Stimulated activated CD8-positive, alpha-beta memory T cell treated with anti-CD3 and anti-CD28 coated beads, Interleukin-12 subunit alpha, Interleukin-12 subunit beta, amount 100 ng/mL, for 1 hour (primary cell): ENCODE measurements at places on chromosomes 5 and 9.

DNA sequence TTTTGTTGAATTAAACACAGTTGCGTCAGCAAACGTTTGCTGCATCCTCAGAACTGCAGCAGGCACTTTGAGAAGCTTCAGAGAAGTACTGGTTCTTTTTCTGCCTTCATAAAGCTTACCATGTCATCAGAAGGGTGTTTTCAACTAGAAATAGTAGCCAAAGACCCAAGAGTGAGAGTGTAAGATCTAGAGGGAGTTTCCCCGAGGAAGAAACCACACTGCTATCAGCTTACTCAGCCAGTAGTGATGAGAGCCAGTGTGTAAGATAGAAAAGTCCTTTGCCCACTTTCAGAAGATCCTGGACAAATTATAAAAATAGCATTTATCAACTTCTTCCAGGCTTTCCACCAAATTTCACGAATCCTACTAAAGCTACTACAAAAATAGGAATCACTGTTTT, 154.5 kb downstream of the PAPPA start:
- DNase-seq, result no peak

- no peak for DNase-seq
Observed at GRCh38 chr9:83433846-83434245, 104.4 kb downstream of the FRMD3 start.

DNA sequence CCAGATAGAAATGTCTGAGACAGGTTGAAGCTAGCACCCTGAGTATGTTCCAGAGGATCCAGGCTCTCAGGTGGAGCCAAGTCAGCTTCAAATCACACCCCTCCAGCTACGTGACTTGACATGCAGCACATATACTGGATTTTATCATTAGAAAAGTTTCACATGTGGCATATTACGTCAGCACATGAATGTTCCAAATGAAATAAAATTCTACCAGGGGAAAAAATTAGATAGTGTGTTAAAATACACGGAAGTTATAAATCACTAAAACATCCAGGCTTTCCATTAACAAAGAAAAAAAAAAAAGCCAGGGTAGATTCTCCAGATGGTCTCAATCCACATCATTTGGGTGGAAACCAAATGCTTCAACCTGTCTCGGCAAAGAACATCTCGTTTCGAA, 251.6 kb downstream of the MPDZ start:
- no peak for DNase-seq

- DNase-seq, result no peak
Observed at GRCh38 chr5:145792840-145793239, 42.3 kb downstream of the PRELID2 start.

DNA sequence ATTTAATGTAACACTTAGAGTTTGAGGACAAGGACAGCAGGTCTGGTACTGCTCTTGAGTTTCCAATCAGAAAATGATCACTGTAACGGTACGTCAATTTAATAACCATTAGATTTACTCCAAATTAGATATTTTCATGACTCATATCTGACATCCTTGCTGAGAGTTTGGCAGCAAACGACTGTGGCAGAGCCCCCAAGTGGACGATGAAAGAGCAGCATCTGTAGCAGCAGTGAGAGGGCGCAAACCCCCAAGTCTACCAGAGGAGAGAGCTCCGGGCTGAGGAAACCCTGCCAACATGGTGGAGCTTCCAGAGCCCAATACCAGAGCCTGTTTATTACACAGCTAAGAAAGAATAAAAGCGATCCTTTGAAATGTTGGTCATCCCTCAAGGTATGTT, 73.2 kb upstream of the EPB41L4A start:
- DNase-seq, result no peak

DNA sequence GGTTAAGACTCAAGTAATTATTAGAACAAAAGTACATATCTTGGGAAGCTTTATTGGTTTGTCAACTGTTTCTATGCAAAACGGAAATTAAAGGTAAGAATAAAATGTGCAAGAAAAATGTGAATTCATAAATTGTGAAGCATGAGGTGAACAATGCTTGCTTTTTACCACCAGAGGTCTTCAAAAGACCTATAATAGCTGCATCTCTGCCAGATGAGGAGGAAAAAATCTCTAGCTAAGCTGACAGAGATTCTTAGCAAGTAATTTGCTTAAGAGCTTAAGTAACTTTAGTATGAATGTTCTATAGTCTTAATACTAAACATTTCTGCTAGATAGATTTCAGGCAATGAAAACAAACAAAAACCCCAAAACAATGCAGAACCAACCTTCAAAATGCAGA, 54.1 kb downstream of the MRPS30 start:
- no peak for DNase-seq

GRCh38 chr9:79263628-79264027, 308.1 kb upstream of the TLE4 start:
- DNase-seq, result no peak

- DNase-seq, result no peak
Observed at GRCh38 chr9:91421971-91422757, 1.5 kb downstream of the NFIL3 start.

DNA sequence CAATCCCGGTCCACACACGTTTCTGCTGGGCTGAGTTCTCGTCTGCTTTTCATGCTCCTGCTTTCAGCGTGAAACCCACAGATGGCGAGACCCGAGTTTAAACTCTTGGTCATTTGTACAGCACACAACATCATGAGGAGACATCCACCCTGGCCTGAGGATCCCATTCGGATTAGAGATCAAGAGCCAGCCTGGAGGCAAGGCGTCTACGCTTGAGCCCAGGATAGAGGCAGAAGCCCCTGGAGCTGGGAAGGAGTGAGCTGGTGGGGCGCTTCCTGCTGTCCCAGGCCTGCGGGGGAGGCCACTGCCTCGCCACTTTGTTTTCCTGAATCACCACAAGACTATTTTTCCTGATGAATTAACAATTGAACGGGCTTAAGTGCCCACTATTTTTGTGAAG, 281.9 kb upstream of the IRX4 start:
- DNase-seq, result no peak

- no peak for DNase-seq
Observed at GRCh38 chr9:3193791-3194190, 332.0 kb downstream of the RFX3 start.

DNA sequence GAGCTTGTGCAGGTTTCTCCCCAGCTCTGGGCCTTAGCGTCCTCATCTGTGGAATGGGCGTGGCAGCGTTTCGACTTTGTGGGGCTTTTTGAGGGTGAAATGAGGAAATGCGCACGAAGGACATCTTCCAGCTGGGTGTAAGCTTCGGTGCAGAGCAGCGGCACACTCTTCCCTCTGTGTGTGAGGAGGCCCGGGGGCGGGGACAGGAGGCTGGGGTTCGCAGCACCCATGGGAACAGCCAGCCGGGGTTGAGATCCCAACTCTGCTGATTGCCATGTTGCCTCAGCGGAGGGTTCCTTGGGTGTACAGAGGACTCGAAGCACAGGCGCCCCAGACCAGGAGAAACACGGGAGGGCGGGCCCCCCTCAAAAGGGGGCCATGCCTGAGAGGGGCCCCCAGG, 265.6 kb downstream of the NSG2 start:
- no peak for DNase-seq

GRCh38 chr5:134184155-134185135, 7.7 kb upstream of the SKP1 start:
- DNase-seq, result peak; percentile 49

GRCh38 chr9:98142182-98142907, 23.3 kb upstream of the TRIM14 start:
- DNase-seq, result no peak

DNA sequence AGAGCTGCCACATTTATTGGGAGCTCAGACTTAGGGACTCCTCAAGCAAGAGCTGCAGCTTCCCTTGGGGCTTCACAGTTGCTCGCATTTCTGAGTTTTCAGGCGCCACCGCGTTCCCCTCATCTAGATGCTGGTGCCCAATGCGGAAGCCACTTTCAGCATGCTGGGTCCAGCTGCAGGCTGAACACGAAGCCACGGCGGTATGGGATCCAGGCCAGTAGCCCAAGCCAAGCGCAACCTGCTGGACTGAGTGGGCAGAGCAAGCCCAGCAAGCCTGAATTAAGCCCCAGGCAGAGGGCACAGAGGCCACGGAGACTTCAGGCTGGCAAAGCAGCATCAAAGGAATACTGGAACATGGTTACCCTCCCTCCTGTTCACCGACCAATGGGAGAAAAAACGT, 391.5 kb downstream of the HTR1A start:
- no peak for DNase-seq

DNA sequence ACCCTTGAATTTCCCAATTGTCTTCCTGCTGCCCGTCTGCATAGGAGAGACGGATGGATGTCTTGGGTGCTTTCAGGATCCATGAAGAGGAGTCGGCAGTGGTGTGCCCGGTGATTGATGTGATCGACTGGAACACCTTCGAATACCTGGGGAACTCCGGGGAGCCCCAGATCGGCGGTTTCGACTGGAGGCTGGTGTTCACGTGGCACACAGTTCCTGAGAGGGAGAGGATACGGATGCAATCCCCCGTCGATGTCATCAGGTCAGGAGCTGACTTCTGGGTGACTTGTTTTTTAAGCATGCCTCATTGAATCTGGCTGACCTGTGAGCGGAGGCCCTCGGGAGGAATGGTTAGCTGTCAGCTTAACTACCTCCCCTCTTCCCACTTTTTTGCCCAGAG, 24.2 kb downstream of the GALNT12 start:
- no peak for DNase-seq

- no peak for DNase-seq
Observed at GRCh38 chr9:94599102-94599501, 5.5 kb upstream of the FBP2 start.

- DNase-seq, result no peak
Observed at GRCh38 chr5:111043712-111044506, 27.6 kb upstream of the TSLP start.

- DNase-seq, result no peak
Observed at GRCh38 chr9:116987721-116988485, 300.8 kb downstream of the TRIM32 start.

GRCh38 chr9:95425910-95426551, 90.7 kb downstream of the PTCH1 start:
- DNase-seq, result no peak

GRCh38 chr9:27572918-27573633, at the start of gene C9orf72:
Gene C9orf72 (minus strand): TSS chr9:27573481. CDS start chr9:27567120, 6,361 bp downstream.
- peak; percentile 76 for DNase-seq

- DNase-seq, result no peak
Observed at GRCh38 chr9:5895782-5896181, 5.1 kb downstream of the MLANA start.

GRCh38 chr5:88172847-88173758, 95.5 kb downstream of the TMEM161B start:
- DNase-seq, result no peak

DNA sequence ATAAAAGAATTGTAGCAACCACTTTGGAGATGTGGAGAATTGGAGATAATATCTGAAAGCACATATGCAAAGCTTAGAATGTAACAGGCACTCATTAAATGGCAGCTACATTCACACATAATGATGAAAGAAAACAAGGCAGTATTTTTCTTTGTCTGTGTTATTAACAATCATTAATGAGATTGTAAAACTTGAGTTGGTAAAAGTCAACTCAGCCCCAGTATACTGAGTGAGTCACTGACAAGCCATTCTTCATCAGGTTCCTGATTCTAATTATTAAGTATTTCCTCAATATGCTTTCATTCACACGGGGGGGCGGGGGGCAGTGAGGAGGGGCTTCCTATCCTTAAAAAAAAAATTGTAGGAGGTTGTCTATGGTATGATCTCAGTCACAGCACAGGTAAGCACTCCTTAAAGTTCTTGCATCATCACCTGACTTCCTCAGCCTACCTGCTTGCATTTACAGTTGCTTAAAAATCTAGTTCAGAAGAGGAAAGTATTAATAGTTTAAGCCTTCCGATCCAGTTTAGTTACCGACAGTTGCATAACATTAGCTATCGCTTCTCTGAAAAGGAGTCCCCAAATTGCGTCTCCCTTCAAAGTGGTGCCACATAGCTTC, 379.8 kb downstream of the EFNA5 start:
- DNase-seq, result no peak

DNA sequence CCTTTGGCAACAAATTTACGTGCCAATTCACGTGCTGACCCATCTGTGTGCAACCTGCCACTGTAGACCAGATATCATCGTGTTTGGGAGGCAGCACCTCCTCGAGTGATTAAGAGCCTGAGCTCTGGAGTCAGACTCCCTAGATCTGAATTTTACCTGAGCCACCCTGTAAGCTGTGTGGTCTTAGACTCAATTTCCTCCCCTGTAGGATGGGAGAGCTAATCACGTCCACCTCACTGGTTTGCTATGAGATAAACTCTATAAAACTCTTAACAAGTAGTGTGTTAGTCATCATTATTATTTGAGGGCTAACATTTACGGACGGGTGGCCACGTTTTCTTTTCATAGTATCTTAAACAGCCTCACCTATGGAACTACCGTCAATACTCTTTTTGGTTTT, 220.0 kb upstream of the ADAMTSL1 start:
- no peak for DNase-seq

DNA sequence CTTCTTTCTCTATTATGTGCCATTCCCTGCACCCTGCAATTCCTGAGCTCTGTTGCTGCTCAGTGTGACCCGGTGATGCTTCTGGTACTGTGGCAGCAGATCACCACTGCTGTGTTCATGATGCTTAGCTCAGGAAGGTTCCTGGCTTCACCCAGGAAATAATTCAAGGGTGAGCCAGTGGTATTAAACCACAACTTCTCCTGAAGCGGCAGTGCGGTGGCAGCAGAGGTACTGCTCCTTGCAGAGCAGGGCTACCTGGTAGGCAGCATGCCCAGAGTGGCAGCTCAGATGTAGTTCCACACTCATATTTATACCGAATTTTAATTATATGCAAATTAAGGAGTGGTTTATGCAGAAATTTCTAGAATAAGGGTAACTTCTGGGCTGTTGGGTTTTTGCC, 213.8 kb upstream of the ZNF608 start:
- DNase-seq, result no peak

DNA sequence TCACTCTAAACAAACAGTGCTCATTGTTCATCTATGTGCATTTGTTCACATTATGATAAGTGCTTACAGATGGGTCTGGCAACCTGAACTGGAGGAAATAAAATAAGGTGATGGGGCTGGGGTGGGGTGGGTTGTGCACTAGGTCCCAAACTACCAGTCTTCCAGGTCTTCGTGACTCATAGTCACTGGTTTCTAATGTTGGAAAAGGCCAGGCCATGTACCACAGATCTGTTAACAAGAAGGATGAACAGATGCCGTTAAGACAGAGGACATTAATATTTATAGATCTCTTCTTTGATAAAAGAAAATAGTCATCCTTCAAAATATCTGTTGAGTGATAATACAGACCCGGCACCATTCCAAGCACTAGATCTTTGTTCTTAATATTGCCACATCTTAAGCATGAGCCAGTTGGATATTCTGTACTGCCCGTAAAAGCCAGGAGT, 71.4 kb upstream of the STARD4 start:
- no peak for DNase-seq

GRCh38 chr9:83056174-83056573, 6.8 kb downstream of the RASEF start:
- no peak for DNase-seq
